ENCODE measurements at places on chromosomes 2 and 18.

- DNase-seq, result no peak
These were observed 13.1 kb downstream of the PPP3R1 start for GRCh38 chr2:68238955-68239822.

DNA sequence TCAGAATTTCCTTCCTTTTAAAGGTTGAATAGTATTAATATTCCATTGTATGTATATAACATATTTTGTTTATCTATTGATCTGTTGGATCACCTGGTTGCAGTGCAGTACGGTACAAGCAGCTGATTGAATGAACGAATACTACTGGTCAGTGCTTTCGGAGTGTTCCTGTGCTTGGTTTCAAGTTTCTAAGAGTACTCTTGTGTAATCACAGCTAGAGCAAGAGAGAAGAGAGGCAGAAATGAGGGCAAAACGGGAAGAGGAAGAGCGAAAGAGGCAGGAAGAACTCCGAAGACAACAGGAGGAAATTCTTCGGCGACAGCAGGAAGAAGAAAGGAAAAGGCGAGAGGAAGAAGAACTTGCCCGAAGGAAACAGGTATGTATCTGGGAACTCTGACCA, 40.3 kb upstream of the KCNJ13 start:
- DNase-seq, result no peak

GRCh38 chr18:10197097-10197496, 257.3 kb upstream of the APCDD1 start:
- no peak for DNase-seq

- DNase-seq, result no peak
These were observed 9.0 kb upstream of the MBP start for GRCh38 chr18:77141401-77142118.

DNA sequence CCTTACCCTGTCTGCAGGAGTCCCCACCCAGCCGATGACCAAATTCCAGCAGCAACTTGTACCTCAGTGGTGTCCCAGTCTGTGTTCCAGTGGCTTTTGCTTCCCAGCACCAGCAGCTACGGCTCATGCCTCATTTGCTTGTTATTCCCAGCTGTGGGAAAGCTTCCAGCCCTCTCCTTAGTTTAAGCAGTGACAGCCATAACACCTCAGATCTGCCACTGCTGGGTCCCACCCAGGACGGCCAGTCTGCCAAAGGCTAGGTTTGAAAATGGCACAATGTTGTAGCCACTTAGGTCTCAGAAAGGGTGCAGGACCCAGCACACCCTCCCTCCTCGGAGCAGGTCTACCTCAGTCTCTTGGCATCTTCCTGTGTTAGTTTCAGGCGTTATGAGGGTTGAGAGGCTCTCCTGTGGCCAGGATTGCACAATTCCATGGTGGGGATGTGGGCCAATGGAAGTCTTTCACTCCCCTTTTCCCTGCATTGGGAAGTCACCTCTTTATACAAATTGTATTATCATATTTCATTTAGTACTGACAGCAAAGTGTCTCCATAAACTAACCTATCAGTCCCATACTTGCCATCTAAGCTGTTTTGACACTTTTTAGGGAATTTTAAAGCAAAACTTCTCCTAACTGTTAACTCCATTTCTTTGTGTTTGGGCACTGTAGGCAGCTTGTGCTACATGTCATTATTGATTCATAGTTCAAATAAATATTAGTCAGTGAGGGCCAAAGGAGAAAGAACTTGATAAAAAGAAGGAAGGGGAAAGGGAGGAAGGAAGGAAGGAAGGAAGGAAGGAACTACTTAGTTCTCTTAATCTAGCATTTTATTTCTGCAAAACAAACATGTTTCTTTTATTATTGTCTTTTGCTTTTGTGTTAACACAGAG, 62.9 kb upstream of the FAM110C start:
- no peak for DNase-seq

- no peak for DNase-seq
These were observed 126.8 kb downstream of the ZNF516 start for GRCh38 chr18:76368271-76368670.

DNA sequence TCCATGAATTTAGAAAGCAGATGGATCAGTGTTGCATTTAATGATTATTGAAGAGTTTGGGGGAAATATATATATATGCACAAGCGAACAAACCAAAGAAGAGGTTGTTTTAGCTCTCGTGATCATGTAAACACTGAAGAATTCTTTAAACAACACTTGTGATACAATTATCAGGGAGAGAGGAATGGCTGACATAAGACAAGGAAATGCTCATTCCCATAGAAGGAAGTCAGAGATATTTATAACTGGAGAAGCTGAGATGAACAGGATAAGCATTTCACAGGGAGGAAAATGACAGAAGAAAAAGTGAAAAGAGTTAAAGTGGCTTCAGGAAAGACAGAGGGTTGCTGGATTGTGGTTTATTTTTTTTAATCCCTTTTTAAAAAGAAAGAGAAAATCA, 10.6 kb upstream of the COL6A3 start:
- DNase-seq, result no peak

DNA sequence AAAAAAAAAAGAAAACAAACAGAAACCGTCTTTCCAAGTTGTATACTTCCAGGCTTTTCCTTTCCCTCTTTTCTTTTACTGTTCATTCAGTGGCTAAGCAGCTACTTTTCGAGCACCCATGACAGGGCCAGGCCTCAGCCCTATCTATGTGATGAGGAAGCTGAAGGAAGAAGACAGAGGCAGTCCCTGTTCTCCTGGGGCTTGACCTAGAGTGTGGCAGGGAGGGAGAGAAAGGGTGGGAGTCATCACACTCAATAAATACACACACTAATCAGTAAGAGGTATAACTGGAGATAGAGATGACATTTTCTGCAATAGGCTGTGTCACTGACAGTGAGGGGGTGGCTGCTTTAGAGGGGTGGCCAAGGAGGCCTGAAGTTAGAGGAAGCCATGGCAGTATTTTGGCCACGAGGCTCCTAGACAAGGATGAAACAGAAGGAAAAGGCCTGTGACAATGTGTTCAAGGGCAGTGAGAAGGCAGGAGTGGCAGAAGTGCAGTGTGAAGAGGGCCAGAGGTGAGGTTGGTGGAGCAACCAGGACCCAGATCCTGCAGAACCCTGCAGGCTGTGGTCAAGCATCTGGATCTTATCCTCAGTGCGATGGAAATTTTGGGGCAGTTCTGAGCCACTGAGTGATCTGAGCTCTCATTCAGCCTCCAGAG, 131.8 kb upstream of the TTC39C start:
- no peak for DNase-seq

DNA sequence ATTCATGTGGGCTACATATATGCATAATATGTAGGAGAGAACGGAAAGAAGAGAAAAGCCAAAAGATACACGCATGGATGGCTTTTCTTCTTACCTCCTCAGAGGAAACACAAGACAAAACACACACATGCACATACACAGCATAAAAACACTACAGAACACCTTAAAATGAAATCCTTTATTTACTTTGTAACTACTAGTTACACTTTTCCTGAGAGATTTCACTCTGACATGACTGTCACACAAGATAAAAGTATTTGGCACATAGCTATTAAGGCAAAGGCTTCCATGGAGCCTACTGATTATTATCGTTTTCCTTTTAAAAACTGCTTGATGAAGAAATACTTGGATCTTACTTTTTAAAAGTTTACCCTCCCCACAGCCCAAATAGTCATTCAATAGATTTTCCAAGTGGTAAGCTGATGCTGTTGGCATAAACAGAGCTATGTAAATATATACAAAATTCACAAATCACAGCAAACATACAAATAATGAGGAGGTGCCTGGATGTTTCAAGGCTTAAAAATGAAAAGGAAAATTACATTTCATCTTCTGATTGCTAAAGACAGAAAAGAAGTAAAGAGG, 8.6 kb downstream of the ZEB2 start:
- no peak for DNase-seq

- peak; percentile 51 for DNase-seq
These were observed 95.6 kb upstream of the THOC1 start for GRCh38 chr18:363301-364085.

- DNase-seq, result no peak
These were observed 16.0 kb upstream of the MARCHF4 start for GRCh38 chr2:216388046-216388884.

DNA sequence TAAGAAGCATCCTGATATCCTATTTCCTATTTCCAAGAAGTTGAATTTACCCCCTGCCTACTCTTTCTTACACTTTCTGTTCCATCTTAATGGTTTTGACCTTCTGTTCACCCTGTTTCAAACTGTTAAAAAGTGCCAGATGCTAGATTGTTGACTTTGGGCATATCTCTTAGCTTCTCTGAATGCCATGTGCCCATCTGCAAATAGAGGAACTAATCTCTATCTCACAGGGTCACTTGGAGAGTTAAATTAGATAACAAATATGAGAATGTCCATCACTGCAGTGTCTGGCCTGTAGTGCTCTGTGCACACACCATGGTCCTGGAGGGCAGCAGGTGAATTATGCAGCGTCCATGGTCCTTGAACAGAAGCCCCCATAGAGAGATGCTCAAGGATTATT, 83.8 kb downstream of the LRATD1 start:
- no peak for DNase-seq

GRCh38 chr2:201483342-201483741, 31.8 kb downstream of the STRADB start:
- no peak for DNase-seq

DNA sequence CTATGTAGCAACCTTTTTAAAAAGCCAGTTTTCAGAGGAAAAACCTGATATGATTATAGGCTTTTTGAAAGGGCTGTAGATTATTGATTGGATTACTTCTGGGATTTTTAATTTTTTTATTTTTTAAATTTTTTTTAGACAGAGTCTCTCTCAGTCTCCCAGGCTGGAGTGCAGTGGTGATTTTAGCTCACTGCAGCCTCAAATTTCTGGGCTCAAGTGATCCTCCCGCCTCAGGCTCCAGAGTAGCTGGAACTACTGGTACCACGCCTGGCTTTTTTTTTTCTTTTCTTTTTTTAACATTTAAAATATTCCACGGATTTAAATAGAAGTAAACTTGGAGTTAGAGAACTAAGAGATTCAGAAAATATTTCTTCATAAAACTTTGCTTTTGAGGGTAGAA, 1.2 kb downstream of the MRPL19 start:
- no peak for DNase-seq

DNA sequence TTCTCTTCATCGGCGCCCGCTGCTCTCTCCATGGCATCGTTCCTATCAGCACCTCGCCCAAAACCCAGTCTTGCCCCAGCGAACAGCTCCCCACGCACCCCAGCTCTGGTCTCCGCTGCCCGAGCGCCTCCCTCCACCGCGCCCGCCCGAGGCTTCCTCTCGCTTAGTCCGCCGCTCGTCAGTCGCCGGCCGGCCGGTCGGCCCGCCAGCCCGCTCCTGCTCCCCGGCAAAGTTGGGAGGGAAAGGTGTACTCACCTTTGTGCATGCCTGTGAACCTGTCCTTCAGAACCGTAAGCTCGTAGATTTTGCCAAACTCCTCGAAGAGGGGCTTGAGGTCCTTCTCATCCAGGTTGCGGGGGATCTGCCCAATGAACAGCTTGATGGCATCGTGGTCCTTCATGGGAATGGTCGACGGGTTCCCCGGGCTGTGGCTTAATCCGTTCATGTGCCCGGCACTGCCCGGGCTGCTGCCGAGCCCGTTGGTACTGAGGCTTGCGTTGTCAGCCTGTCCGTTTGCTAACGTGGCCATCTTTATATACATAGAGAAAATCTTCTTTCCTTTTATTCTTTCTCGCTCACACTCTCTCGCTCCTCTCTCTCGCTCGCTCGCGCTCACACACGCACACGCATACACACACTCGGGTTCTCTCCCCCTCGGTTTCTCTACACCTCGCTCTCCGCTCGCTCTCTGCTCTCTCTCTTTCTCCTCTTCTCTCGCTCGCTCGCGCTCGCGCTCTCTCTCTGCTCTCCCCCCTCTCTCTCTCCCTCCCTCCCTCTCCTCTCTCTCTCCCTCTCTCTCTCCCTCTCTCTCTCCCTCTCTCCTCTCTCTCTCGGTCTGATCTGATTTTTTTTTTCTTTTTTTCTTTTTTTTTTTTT, at the start of gene CELF4:
TSS of gene CELF4 (minus strand) at position 698 of the 876 bp plus-strand sequence.
- DNase-seq, result no peak

- DNase-seq, result no peak
These were observed 122.0 kb downstream of the ZNF521 start for GRCh38 chr18:25229920-25230319.

DNA sequence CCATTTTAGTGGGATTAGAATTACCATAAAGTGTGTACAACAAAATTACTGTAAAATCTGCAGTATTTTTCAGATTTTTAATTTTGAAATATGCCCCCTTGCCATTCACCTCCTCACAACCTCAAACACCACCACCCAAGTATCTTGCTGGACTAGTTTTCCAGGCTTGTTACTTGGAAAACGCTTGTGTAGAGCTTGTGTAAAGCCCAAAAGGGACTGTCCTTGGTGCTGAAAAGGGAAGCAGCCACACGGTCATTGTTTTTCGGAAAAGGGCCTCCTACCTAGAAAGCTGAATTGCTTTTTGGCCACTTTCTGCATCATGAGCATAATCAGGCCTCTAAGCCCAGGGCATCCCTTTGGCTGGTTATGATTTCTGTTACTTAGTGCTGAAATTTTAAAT, 563.4 kb downstream of the LRRTM4 start:
- DNase-seq, result no peak

DNA sequence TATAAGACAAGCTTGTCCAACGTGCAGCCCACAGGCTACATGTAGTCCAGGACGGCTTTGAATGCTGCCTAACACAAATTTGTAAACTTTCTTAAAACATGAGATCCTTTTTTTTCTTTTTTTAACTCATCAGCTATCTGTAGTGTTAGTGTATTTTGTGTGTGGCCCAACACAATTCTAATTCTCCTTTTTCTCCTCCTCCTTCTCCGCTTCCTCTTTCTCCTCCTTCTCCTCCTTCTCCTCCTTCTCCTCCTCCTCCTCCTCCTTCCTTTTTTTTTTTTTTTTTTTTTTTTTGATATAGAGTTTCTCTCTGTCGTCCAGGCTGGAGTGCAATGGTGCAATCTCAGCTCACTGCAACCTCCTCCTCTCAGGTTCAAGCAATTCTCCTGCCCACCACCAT, 39.3 kb upstream of the GTF2A1L start:
- DNase-seq, result no peak

DNA sequence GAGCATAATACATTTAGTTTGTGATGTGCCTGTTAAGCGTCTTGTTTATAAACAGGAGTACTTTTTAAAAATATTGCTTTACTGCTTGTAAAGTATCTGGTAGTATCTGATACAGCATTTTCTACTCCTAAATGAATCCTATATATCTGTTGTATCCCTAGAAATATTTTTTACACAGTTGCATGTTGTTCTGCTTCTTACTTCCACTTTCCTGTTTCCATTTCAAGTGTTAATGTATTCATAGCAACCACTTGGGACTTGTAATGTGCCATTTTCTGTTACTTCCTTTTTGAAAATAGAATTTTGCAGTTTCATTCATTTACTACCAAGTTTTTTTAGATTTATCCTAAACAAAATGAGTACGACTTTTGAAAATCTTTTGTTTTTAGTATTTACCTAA, 24.9 kb downstream of the CCNT2 start:
- no peak for DNase-seq

Measured in uterus (tissue), 4 donors.